Aorta (tissue), 5 donors: ENCODE measurements at places on chromosomes 6 and 20. TPM values are rescaled to one million over a fixed set of nuclear protein-coding genes. Genes with fewer than 3 reads are reported as not detected.

SLC17A3 gene
- total RNA-seq: not detected

GRCh38 chr6:41691426-41692079 lies 43.9 kb downstream of the TFEB start:
- no peaks in the 10 kb centered on the region for H3K4me1 ChIP-seq
- H3K36me3 ChIP-seq: peaks cover 4% of the 10 kb centered on the region
- H3K4me3 ChIP-seq: no peak overlapping the region
- peak; percentile 23 for DNase-seq
- no peak overlapping the region for H3K27ac ChIP-seq

SIGLEC1 gene
- 55.8 TPM for total RNA-seq

DNA sequence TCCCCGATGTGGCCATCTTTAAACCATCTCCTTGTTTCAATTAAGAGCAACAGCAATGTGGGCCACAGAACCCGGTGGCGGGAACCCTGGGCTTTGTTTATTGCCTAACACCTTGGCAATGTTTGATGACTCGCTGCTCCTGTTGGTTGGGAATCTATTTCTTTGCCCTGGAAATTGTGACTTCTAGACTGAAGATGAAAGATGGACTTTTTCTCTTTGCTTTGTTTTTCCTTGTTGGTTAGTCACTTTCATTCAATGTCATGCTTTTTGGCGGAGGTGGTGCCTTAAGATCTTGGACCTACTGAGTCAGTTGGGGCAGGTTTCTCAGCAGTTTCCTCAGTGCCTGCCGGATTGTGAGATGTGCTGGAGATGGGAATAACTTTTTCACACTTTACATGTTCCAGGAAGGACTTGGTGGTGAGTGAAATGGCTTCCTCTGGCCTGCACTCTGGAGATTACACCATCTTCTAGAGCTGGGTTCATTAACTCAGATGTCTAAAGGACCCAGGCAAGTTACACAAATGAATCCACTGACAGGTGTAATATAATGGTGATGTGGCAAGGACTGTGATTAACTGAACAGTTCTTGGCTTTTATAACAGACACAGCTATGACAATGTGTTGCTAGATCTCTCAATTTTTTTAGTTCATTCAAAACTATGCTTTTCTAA lies 56.3 kb downstream of the TSHZ2 start:
- no peak overlapping the region for H3K27ac ChIP-seq
- H3K36me3 ChIP-seq: no peaks in the 10 kb centered on the region
- H3K4me3 ChIP-seq: no peak overlapping the region
- no peak for DNase-seq

DNA sequence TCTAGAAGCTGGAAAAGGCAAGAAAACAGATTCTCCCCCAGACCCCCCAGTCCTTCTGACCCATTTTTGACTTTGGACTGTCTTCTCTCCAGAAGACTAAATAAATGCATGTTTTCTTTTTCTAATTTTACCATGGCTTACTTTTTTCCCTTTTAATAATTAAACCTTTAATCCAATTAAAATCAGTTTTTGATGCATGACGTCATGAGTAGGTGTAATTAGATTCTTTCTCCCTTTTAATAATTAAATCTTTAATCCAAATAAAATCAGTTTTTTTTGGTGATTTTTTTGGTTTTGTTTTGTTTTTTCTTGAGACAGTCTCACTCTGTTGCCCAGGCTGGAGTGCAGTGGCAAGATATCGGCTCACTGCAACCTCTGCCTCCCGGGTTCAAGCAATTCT lies 13.2 kb upstream of the NCOA5 start:
- DNase-seq: no peak
- no peaks in the 10 kb centered on the region for H3K4me1 ChIP-seq
- no peaks in the 10 kb centered on the region for H3K36me3 ChIP-seq

DNA sequence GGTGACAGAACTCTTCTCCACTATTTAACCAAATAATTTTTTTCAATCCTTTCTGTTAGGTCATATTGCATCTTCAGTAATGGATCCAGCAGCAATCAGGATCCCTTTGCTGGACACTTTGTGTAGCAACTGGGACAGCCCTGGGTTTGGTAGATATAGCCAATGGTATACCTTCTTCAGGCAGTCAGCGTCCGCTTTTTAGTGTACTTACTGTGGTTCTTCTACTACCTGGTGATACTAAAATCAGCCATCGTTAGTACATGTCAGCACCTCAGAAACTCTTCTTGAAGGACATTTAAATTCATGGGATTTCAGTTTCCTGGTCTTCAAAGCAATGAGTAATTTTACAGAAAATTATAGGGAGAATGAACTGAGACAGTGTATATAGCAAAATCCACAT lies 93.5 kb downstream of the ADGRG6 start:
- H3K27ac ChIP-seq: no peak overlapping the region
- H3K4me1 ChIP-seq: no peaks in the 10 kb centered on the region
- DNase-seq: no peak
- H3K27me3 ChIP-seq: no peaks in the 10 kb centered on the region

DNA sequence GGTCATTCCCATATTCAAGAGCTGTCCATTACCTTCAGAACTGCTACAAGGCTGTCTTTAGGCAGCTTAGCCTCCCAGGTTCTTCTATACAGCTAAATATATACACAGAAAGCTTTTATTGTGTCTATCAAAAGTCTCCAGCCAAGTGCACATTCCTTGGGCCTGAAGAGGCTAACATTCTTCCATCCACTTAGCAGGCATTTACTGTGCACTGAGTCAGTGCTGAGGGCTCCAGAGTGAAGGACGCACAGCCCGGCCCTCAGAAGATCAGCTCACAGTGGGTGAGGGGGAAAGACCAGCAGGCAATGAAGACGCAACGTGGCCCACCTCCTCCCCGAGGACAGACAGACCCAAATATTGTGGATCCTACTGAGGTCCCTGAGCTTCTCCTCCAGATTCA lies 569.9 kb downstream of the CDH26 start:
- no peaks in the 10 kb centered on the region for H3K4me1 ChIP-seq
- no peaks in the 10 kb centered on the region for H3K36me3 ChIP-seq
- no peak overlapping the region for H3K27ac ChIP-seq
- H3K27me3 ChIP-seq: peaks cover 2% of the 10 kb centered on the region
- DNase-seq: no peak
- H3K4me3 ChIP-seq: no peak overlapping the region

DNA sequence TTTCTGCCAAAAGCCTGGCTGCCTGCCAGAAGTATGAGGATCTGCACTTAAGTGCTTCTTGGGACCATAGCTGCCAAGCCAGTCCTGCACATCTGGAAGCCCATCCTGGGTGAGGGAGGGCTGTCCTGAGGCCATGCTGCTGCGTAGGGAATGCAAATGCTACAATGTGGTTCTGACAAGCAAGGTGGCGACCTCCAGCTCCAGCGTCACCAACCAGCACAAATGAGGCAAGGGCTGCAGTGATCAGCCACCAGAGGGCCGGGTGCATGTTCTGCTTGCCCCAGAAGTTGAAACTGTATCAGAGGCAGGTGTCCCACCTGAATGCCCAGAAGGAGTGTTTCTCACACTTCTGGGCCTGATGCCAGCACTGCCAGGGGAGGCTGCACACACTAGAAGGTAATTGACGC lies 99.1 kb upstream of the KCNQ5 start:
- H3K4me3 ChIP-seq: no peak overlapping the region
- H3K4me1 ChIP-seq: no peaks in the 10 kb centered on the region
- H3K27me3 ChIP-seq: no peaks in the 10 kb centered on the region
- no peaks in the 10 kb centered on the region for H3K36me3 ChIP-seq
- no peak overlapping the region for H3K27ac ChIP-seq

DNA sequence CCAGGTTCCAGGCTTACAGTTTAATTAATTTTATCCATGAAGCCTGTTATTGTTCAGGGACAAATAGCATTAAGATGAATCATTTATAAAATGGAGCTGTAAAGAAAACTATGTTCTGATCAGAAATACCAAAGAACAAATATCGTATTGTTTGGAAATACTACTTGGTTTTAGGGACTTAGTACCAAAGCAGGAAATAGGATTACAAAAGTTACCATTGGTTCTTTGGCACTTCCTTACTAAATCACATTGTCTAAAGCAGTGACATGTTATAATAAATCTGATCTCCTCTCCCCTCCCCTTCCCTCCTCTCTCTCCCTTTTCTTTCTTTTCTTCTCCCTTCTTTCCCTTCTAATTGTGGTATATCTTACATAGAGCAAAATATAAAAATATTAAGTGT lies 29.6 kb downstream of the CRYBG1 start:
- no peak overlapping the region for H3K27ac ChIP-seq
- H3K36me3 ChIP-seq: no peaks in the 10 kb centered on the region
- H3K4me3 ChIP-seq: no peak overlapping the region
- H3K4me1 ChIP-seq: no peaks in the 10 kb centered on the region
- H3K27me3 ChIP-seq: no peaks in the 10 kb centered on the region
- no peak for DNase-seq

KCNK16 gene
- not detected for total RNA-seq

- no peak overlapping the region for H3K27ac ChIP-seq
- no peaks in the 10 kb centered on the region for H3K27me3 ChIP-seq
- no peaks in the 10 kb centered on the region for H3K4me1 ChIP-seq
- H3K36me3 ChIP-seq: no peaks in the 10 kb centered on the region
Measured at GRCh38 chr20:59453759-59454560, 150.4 kb upstream of the PHACTR3 start.

GGTLC1 gene
- total RNA-seq: not detected

- H3K4me1 ChIP-seq: no peaks in the 10 kb centered on the region
- no peaks in the 10 kb centered on the region for H3K27me3 ChIP-seq
- no peak overlapping the region for H3K27ac ChIP-seq
Measured at GRCh38 chr6:22657352-22657980, 88.1 kb downstream of the HDGFL1 start.

GRCh38 chr6:1786455-1787453 lies 177.0 kb downstream of the FOXC1 start:
- no peak overlapping the region for H3K27ac ChIP-seq
- no peaks in the 10 kb centered on the region for H3K36me3 ChIP-seq
- no peaks in the 10 kb centered on the region for H3K4me1 ChIP-seq
- DNase-seq: no peak
- H3K27me3 ChIP-seq: no peaks in the 10 kb centered on the region
- H3K4me3 ChIP-seq: no peak overlapping the region

- H3K36me3 ChIP-seq: no peaks in the 10 kb centered on the region
- no peak overlapping the region for H3K4me3 ChIP-seq
- no peak for DNase-seq
- no peaks in the 10 kb centered on the region for H3K4me1 ChIP-seq
- H3K27me3 ChIP-seq: no peaks in the 10 kb centered on the region
Measured at GRCh38 chr20:44552950-44553908, 29.1 kb upstream of the PKIG start.

- H3K36me3 ChIP-seq: no peaks in the 10 kb centered on the region
- peak overlapping the region; percentile 76 for H3K4me3 ChIP-seq
- peaks cover 4% of the 10 kb centered on the region for H3K4me1 ChIP-seq
- H3K27me3 ChIP-seq: no peaks in the 10 kb centered on the region
- DNase-seq: no peak
- H3K27ac ChIP-seq: no peak overlapping the region
Measured at GRCh38 chr6:12291071-12291838, 1.1 kb downstream of the EDN1 start.

PTCRA gene
- not detected for total RNA-seq

DNA sequence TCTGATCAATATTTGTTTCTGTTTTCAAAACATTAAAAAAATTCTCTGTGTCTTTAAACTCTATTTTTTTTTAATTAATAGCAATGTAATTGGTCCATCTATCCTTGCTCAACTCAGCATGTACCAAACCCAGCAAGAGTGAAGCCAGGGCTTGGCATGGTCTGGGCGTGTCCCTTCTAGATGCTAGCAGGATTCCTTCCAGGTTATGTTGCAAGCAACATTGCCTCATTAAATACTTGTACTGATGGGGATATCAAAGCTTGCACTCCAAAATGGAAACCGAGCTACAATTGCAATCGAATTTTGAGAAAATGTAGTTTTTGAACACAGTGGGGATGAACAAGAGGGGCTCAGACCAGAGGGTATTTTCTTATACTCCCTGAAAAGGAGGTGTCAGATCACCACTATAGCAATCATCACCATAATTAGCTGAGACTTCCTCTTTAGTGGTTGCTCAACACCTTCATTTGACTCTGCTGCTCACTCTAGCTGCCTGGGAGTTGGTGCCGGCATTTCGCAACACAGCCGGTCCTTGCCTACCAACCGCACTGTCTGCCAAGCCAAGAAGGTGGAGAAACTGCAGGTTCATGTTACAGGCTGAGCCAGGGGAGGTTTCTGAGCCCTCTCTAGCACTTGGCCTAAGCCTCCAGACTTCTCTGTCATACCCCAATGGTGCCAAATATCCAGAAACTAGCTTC lies 67.8 kb upstream of the RALGAPA2 start:
- DNase-seq: peak; percentile 84
- H3K36me3 ChIP-seq: no peaks in the 10 kb centered on the region
- H3K4me3 ChIP-seq: no peak overlapping the region
- no peaks in the 10 kb centered on the region for H3K4me1 ChIP-seq
- H3K27me3 ChIP-seq: no peaks in the 10 kb centered on the region
- no peak overlapping the region for H3K27ac ChIP-seq

DNA sequence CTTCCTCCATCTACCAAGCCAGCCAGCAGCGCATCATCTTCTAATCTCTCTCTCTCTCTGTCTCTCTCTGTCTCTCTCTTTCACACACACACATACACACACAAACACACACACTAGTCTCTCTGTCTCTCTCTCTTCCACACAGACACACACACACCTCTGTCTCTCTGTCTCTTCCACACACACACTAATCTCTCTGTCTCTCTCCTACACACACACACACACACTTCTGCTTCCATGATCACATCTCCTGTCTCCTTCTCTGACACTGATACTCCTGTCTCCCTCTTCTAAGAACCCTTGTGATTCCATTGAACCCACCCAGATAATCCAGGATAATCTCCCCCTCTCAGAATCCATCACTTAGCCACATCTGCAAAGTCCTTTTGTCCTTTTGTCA lies 181.3 kb downstream of the NFATC2 start:
- H3K27ac ChIP-seq: no peak overlapping the region
- DNase-seq: no peak
- no peaks in the 10 kb centered on the region for H3K36me3 ChIP-seq
- no peaks in the 10 kb centered on the region for H3K27me3 ChIP-seq
- H3K4me1 ChIP-seq: no peaks in the 10 kb centered on the region
- H3K4me3 ChIP-seq: no peak overlapping the region

DNA sequence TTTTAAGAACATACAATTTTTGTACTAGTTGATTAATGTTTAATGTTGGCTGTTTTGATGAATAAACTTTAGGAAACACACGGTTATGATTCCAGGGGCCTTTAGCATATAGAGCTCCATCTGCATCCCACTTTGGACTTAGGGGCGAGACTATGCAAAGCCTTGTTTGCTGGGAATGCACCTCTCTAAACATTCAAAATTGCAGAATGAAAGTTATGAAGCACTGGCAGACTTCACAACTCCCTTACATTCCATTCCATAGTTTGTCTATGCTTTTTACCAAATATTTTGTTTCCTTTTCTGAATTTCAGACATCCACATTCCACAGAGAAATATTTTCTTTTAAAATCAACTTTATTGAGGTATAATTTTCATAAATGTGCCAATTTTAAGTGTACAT lies 10.3 kb upstream of the TCP11 start:
- no peak for DNase-seq
- no peaks in the 10 kb centered on the region for H3K36me3 ChIP-seq
- peaks cover 7% of the 10 kb centered on the region for H3K4me1 ChIP-seq

GRCh38 chr6:162821102-162821501 lies 93.3 kb downstream of the PACRG start:
- no peaks in the 10 kb centered on the region for H3K4me1 ChIP-seq
- no peak overlapping the region for H3K4me3 ChIP-seq
- no peaks in the 10 kb centered on the region for H3K27me3 ChIP-seq
- no peak overlapping the region for H3K27ac ChIP-seq
